ENCODE measurements at places on chromosomes 3 and 15.

DNA sequence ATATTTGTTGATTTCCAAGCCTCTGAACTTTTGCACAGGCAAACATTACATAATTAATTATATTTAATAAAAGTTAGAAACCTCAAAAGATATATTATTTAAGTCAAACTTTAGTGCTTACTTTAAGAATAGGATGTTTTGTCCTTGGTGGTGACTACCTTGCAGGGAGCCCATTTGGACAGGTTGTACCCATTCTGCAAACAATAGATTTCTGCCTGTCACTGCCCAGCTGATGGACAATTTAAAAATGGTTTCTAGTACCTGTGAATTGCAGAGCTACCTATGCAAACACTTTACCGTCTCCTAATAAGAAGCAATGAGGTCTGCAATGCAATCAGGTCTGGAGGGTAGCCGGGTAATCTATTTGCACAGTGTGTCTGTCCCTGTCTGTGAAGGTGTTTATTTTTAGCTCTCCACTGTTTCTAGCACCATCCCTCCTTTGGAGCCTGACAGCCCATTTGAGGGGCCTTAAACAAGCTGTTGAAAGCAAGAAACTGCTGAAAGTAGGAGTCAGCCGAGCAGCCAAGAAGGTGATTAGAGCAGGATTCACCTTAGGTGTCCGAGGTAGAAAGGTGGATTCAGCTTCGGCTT lies 556.2 kb upstream of the CFAP20DC start:
- DNase-seq: no peak

GRCh38 chr15:69926006-69926405 lies 171.7 kb downstream of the TLE3 start:
- DNase-seq: no peak

- DNase-seq: no peak
Observed at GRCh38 chr15:77476995-77477394, 56.3 kb downstream of the HMG20A start.

DNA sequence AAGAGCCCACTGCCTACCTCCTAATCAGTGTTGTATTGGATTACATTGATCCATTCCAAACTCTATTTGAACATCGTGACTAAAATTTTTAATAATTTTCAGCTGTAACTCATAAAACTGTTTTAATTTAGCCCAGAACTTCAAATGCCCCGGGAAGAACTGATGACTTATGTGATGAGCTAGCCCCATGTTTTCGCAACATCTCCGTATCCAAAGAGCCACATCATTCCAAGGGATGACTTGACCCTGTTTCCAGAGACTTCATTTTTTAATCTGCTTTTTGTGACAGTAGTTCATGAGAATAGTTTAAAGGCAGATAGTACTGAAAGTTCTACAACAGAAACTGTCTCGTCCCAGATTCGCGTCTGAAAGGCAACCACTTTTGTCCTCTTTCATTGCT lies 97.4 kb downstream of the STAC start:
- no peak for DNase-seq

DNA sequence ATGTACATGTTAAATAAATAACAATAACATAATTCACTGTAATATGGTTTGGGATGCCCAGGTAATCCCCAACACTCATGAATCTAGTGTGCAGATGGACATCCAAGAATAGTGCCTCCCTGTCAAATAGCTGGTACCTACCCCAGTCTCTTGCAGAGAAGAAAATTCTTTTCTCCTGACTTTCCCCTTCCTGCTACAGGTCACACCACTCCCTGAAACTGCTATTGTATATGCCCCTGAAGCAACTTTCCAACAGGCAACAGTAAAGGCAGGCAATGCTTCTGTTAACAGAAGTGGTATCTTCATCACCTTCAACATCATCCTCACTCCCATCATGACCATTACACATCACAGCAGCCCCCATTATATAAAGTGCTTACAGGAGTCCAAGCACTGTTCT lies 431.6 kb downstream of the MAGI1 start:
- DNase-seq: no peak

DNA sequence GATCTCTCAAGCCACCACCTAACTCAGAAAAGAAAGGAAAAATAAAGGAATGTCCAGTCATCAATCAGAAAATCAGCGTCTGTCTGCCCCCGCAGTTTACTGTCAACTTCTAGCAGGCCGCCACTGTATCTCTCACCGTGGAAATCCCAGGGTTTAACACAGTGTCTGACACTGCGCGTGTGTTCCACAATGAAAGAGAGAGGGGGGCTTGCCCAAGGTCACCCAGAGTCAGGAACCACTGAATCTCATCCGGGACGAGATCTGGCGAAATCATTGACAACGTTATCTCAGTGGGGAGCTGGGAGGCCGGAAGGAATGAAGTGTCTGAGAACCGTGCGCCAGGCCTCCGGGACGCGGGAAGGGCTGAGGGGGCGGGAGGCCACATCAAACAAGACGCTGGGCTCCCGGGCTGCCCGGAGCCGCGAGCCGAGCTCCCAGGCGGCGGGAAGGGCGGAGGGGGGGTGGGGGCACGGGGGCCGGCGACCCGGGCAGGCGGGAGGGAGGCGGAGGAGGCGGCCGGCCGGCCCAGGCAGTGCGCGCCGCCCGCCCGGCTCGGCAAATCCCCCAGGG lies 2.2 kb upstream of the HES1 start:
- DNase-seq: no peak

DNA sequence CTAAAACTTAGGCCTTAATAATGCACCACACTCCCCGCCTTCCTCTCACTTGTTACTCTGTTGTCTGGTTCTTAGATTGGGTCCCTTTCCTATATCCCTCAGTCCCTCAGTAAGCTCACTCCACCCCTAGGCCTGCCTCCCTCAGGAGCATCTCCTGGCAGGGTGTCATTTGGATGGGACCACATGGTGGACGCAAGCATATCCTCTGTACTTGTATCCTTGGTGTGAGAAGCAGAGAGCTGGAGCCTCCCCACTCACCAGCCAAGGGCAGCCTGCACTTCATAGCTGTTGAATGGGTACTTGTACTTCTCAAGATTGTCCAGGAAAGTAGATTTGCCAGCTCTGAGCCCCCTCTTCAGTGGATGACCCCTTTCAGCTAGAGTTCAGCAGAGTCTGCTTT lies 11.6 kb downstream of the SEC61A1 start:
- no peak for DNase-seq

GRCh38 chr3:157607826-157608405 lies 104.7 kb upstream of the VEPH1 start:
- DNase-seq: no peak

GRCh38 chr15:40104865-40105516 lies 3.7 kb downstream of the BMF start:
- DNase-seq: peak; percentile 60

GRCh38 chr15:99181545-99181971 lies 67.8 kb downstream of the TTC23 start:
- no peak for DNase-seq

GRCh38 chr3:112860898-112861297 lies 14.2 kb upstream of the CD200R1L start:
- DNase-seq: no peak

GRCh38 chr15:34049112-34049511 lies 10.1 kb upstream of the AVEN start:
- no peak for DNase-seq

DNA sequence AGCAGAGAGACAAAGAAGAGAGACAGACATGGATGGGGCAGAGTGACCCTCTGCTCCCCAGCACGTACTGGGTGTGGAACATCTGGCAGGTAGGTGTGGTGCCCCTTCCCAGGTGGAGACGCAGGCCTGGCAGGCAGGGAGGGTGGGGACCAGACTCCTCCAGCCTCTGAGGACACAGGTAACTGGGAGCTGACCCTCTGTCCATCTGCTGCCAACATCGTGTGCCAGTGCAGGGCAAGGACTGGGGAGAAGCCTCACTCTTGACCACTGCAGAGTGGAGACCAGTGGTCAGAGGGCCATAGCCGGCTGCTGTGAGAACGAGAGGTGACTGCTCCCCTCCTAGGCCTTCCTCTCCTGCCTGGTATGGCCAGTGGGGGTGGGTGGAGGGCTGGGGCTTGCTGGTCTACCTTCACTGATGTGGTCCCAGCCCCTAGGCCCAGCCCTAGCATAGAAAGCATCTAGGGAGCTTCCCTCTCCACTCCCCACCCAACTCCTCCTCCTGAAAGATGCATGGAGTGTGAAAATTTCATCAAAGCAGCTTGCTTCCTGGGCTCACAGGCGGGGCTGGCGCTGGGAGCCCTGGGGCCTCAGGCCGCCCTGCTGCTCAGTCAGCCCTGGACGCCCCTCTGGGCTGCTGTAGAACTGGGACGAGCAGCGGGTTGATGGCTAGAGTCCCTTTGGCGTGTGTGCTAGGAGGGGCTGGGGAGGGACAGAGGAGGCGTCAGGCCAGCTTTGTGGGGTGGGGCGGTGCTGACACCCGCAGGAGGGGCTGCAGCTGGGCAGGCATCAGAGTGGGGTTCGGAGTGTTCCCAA lies 90.3 kb downstream of the PLXNA1 start:
- no peak for DNase-seq

GRCh38 chr3:10365791-10366190 lies 44.9 kb upstream of the SEC13 start:
- no peak for DNase-seq

DNA sequence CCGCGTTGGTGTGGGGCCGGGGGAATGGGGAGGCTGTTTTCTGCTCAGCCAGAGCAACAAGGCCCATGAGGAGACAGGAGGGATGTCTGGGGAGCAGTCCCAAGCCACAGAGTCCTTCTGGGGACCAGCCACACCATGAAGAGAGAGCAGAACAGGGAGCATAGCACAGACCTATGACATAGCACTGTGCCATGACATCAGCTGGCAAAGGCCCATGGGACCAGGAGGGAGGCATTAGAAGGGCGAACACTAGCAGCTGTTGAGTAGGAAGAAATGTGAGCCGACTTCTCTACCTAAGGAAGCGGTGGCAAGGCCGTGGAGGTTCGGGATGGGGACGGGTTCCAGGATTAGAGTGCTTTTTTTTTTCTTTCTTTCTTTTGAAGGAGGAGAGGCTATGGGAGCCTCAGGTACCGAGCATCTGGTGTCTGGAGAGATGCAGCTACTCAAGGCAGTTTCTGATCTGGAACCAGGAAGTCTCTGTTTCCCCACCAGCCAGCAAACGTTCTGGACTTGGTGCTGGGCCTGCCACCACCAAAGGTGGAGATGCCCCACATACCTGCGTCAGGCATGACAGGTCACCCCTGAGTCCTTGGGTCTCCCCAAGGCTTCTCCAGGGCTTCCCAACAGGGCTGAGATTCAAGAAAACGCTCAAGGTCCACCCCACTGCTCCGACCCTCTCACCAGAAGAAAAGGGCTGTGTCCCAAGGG lies 77.3 kb upstream of the CGNL1 start:
- DNase-seq: no peak

DNA sequence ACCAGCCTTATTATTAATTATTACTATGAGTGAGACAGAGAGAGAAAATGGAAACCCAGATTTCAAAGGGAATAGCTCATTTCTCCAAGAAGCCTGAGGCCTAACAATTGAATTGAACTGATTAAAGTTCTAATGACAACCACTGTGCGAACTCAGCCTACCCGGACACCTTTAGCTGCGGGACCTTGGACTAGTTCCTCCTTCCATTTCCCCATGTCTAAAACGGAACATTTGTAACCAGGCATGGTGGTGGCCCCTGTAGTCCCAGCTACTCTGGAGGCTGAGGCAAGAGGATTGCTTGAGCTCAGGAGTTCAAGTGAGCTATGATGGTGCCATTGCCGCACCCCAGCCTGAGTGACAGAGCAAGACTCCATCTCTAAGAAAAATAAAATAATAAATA lies 16.4 kb upstream of the RTP2 start:
- DNase-seq: no peak

- no peak for DNase-seq
Observed at GRCh38 chr15:39194106-39194830, 386.6 kb upstream of the THBS1 start.

DNA sequence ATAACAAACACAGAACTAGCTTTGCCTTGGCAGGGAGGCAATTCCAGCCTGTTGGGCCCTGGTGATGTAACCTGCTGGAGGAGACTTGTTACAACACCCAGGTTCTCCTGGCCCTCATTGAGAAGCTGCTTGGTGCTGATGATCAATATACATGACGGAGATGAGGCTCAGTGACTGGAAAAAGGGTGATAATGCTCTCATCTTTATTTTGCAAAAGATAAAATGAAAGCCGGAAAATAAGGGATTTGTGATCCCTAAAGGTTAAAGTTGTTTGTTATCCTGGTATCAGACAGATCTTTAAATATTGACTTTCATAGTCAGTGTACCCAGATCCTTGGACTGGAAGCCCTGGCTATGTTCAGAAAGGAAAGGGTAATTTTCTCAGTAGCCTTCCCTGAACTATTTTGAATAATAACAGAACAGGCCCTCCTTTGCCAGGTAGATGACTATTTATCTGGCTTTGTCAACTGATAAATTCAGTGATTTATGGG lies 118.9 kb upstream of the MEIS2 start:
- DNase-seq: no peak

- no peak for DNase-seq
Observed at GRCh38 chr3:6717026-6717943, 143.6 kb upstream of the GRM7 start.

- no peak for DNase-seq
Observed at GRCh38 chr3:139122221-139122581, 77.5 kb upstream of the PRR23C start.

- no peak for DNase-seq
Observed at GRCh38 chr3:45872569-45872968, 13.8 kb upstream of the CCR9 start.

DNA sequence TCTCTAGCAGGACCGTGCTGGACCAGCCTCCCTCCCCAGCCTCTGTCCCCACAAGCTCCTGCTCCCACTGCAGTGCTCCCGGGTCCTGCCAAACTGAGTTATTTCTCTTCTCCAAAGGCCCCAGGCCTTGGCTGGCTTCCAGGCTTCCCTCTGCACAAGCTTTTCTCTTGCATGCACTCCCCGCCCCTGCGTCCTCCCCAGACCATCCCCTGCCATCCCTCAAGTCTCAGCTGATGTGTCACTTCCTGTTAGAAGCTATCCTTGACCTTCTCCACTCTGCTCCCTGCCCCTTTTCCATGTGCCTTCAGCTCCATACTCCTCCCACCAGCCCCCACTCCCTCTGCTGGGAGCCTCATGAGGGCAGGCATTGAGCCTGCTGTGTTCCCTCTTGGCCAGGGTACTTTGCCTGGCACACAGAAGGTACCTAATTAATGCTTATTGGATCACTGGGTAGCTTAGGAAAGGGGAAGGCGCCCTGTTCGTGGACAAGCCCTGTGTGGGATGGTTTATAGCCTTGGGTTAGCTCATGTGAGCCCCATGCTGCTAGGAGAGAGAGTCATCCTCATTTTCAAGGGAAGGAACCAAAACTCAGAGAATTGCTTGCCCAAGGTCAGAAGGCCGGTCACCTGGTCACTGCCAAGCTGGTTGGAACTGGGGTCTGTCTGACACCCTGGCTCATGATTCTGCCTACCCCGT lies 56.4 kb downstream of the FEM1B start:
- no peak for DNase-seq

- no peak for DNase-seq
Observed at GRCh38 chr15:90701048-90701447, 16.1 kb upstream of the BLM start.

- DNase-seq: no peak
Observed at GRCh38 chr3:194326192-194326967, 24.7 kb downstream of the CPN2 start.
